ENCODE measurements at places on chromosomes 1 and 21.

GRCh38 chr1:38115682-38116202 lies 69.1 kb upstream of the POU3F1 start:
- no peak for DNase-seq

GRCh38 chr1:67227196-67227595 lies 60.9 kb downstream of the IL23R start:
- DNase-seq: no peak

DNA sequence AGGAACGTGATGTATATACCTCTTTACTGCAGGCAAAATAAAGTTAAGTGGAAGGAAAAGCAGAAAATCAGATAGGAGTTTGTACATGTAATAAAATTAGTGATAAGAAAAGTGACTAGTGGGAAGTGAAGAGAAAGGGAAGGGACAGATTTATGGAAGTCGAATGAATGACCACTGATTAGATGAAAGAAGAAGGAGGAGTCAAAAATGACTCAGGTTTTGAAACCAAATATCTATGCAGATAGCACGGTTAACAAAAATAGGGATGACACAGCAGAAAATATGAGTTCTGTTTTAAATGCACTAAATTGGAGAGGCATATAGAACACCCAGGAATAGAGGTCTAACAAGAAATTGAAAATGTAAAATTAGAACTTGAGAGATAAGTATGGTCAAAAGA lies 128.0 kb downstream of the HMCN1 start:
- no peak for DNase-seq

DNA sequence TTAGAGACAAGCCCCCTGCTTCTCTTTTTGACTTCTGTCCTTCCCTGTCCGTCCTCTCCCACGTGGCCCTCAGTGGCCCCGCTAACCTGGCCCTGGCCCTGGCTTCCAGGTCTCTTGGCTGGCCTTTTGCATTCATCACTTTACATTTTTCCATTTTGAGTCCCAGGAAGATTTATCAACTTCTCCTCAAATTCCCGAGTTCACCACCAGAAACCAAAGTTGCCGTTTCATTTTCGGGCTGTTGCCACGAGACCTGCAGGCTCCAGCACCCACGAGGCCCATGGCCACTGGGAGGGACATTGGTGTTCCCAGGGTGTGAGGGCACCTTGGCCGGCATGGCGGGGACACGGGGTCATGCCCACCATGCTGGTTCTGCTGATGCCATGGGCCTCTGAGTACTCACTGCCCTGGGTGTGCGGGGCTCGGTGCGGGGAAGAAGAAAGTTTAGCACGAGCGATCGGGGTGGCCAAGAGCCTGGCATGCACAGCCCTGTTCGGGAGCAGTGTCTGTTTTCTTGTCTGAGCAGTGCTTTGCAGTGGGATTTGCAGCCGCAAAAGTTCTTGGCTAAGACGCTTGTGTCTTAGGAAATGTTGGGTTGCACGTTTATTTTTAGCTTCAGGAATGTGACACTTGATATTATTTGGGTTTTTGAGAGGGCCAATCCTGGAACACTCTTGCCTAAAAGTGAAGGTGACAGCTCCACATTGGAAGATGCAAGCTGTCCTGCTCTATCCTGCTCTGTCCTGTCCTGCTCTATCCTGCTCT lies 40.4 kb upstream of the ADARB1 start:
- no peak for DNase-seq

DNA sequence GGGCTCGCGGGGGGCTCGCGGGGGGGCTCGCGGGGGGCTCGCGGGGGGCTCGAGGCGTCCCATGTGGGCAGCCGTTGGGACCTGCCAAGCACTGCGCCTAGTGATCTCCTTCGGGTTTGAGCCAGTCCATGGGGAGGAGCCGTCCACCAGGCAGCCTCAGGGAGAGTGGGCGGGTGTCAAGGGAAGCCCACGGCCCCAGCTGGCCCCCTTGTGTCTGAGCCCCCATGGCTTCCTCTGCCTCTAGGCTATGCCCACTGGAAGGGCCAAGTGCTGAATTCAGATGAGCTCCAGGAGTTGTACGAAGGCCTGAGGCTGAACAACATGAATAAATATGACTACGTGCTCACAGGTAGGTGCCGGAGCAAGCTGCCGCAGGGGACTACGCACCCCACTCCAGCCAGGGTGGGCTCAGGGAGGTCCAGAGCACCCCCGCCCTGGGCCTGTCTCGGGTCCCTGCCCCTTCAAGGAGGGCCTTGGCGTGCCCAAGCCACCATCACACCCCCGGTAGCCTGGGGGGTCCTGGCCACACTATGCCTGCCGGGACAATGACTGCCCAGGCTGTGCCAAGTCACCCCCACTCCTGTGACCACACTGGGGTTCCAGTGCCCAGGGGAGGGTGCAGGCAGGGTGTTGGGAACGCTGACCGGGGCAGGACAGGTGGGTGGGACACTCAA lies 22.6 kb downstream of the PDXK start:
- no peak for DNase-seq

DNA sequence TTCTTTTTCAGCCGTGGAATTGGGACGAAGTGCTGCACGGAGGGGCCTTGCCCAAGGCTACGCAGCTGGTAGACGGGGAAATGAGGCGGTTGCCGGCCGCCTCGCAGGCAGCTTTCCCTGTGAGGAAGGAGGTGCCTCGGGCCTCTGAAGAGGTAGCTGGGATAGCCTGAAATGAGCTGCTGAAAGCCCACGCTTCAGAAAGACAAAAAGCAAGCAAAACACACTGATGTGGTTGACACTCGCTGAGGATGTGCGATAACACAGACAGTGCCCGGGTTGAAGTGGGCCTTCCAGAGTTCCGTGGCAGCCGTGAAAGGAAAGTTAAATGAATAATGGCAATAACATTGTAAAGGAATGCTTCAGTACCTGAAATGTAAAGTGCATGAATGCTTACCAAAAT lies 47.2 kb downstream of the S1PR1 start:
- DNase-seq: no peak

GRCh38 chr1:78645723-78646122 lies 3.9 kb upstream of the IFI44 start:
- DNase-seq: no peak

- no peak for DNase-seq
These were observed 36.2 kb downstream of the UBE2G2 start for GRCh38 chr21:44765231-44766013.

Measured in caudate nucleus (tissue), 63 donors.